ENCODE measurements at places on chromosomes 1 and 21. TPM values are rescaled to one million over a fixed set of nuclear protein-coding genes. Genes with fewer than 3 reads are reported as not detected.

Gene DENND2D
- total RNA-seq, result 1.2 TPM

Gene GPBP1L1
- 30.3 TPM for total RNA-seq

Gene GALE
- 77.8 TPM for total RNA-seq

Gene LMX1A
- not detected for total RNA-seq

Gene CRYZ
- 85.5 TPM for total RNA-seq

Gene ZSCAN20
- total RNA-seq, result 1.7 TPM

Data from A549 treated with GW870086 at 1 μM for 4 hours (cell line).